AG04449 (cell line): ENCODE measurements at places on chromosomes 2 and 18.
A peak's percentile ranks its signal among the peaks of the same experiment; 100 is the strongest.

DNA sequence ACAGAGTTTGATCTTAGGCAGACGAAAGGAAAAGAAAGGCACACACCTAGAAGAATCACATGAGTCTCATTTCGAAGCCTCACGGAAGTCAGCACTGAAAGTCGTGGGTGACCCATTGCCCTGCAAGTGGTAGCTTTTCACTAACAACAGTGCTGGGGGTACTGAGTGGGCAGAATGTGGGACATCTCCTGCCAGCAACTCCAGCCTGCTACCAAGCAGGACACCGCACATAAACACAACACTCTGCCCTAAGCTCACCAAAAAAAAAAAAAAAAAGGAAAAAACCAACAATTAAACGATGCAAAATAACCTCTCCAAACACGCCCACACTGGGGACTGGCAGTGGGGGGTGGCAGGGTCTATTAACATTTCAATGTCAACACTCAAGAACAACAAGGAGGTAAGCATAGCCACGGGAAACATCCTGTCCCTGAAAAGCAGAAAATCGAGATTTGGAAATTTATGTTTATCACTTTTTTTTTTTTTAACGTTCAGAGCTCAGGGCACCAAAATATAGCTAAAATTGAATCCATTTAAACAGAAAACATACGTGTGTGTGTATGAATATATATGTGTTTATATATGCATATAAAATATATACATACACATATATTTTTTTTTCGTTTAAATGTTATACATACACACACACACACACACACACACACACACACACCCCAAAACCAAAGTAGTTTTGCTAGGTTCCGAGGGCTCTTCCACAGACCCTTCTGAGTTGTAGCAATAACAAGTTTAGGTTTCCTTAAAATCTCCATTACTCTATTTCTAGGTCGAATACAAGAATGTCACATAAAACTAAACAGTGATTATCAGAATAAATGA, 2.2 kb downstream of the INO80D start:
- no peak for DNase-seq

GRCh38 chr18:41165625-41166024, 789.4 kb upstream of the PIK3C3 start:
- DNase-seq = no peak

DNA sequence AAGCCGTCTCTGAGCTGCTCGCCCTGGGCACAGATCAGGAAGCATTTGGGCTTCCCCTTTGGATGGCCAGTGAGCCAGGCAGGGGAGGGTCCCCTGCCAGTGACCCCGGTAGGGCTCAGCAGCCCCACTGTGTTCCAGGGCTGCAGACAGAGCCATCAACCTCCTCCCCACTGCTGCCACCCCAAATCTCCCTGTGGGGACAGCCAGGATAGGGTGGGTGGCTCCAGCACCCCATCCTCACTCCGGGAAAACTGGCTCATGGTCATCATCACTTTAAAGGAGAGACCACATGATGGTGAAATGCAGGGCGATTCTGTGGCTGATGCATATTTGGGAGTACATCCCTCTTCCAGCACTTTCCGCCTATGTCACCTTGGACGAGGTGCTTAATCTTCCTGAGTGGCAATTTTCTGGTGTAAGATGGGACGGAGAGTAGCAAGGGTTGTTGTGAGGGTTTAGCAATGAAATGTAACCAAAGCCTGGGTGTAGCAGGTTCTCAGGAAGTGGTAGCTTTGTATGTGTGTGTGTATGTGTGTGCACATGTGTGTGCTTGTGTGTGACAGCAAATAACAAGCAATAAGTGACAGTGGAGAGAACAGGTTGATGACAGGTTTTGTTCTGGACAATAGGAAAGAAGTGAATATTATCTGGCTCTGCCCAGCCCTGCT, 61.8 kb downstream of the ACAA2 start:
- DNase-seq = no peak

DNA sequence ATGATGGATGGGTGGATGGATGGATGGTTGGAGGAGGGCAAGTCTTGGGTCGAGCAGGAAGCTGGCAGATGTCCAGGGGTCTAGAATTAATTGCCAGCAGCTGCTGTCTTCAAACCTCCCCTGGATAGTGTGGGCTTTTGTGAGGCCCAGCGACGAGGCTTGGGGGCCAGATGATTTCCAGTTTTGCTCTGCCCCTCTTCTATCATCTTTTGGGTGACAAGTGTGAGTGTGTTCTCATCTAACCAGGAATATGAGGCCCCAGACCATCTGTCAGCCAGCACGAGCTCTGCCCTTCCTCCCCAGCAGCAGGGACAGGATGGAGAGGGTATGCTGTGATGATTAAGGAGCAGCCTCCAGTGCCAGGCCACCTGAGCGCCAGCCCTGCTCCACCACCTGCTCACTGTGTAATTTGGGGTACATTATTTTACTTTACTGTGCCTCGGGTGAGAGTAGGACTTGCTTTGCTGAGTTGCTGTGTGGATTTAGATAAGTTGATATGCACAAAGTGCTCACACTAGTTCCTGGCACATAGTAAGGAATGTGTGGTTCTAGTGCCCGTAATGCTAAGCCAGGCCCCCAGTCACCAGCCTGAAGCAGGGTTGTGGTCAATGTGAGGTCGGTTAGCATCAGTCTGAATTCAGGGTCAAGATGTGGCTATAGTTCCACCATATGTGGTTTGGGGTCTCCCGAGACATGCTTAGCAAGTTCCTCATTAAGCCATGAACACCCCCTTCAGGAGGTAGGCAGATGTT, 251.1 kb downstream of the CYP26B1 start:
- DNase-seq = no peak

- DNase-seq = no peak
Observed at GRCh38 chr2:64629329-64629781, 24.4 kb downstream of the SERTAD2 start.

DNA sequence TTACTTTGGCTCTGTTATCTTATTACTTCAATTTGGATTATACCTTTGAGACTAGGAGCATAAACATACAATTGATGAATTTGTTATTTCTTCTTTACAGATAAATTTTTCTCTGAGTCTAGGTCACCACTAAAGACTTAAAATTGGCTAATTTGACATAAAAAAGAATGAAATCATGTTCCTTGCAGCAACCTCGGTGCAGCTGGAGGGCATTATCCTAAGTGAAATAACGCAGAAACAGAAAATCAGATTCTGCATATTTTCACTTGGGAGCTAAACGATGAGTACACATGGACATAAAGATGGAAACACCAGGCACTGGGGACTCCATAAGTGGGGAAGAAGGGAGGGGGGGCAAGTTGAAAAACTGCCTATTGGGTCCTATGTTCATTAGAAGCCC, 172.8 kb upstream of the SESTD1 start:
- no peak for DNase-seq

- no peak for DNase-seq
Observed at GRCh38 chr2:36650031-36650829, 46.3 kb upstream of the VIT start.

- DNase-seq = no peak
Observed at GRCh38 chr18:49976795-49977560, 163.6 kb upstream of the ACAA2 start.

- no peak for DNase-seq
Observed at GRCh38 chr2:105186967-105187498, 54.5 kb upstream of the GPR45 start.

- no peak for DNase-seq
Observed at GRCh38 chr2:12903272-12903671, 186.5 kb downstream of the TRIB2 start.

- peak; percentile 57 for DNase-seq
Observed at GRCh38 chr2:133561045-133561852, 7.0 kb downstream of the NCKAP5 start.

GRCh38 chr2:159783556-159783955, 14.5 kb downstream of the CD302 start:
- no peak for DNase-seq

DNA sequence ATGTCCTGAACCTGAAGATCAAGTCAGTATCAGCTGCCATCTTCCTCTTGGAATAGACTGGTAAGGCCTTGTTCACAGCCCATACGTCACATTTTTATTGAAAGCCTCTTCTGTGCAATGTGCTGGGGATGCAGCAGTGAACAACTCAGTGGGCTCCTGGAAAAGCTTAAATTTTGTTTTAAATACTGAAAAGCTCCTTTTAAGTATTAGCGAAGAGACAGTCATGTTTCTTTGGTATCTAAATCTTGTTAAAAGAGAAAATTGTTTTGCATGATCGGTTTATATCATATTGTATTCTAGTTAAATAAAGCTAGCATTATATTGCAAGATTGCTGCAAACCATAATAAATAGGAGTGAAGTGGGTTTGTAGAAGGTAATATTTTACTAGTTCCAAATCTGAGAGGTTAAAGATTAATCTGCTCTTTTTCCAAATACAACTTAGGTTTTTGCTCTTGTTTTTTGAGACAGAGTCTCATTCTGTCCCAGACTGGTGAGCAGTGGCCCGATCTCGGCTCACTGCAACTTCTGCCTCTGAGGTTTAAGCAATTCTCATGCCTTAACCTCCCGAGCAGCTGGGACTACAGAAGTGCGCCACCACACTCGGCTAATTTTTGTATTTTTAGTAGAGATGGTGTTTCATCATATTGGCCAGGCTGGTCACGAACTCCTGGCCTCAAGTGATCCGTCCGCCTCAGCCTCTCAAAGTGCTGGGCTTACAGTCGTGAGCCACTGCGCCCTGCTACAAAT, 1.6 kb upstream of the RMDN2 start:
- no peak for DNase-seq

DNA sequence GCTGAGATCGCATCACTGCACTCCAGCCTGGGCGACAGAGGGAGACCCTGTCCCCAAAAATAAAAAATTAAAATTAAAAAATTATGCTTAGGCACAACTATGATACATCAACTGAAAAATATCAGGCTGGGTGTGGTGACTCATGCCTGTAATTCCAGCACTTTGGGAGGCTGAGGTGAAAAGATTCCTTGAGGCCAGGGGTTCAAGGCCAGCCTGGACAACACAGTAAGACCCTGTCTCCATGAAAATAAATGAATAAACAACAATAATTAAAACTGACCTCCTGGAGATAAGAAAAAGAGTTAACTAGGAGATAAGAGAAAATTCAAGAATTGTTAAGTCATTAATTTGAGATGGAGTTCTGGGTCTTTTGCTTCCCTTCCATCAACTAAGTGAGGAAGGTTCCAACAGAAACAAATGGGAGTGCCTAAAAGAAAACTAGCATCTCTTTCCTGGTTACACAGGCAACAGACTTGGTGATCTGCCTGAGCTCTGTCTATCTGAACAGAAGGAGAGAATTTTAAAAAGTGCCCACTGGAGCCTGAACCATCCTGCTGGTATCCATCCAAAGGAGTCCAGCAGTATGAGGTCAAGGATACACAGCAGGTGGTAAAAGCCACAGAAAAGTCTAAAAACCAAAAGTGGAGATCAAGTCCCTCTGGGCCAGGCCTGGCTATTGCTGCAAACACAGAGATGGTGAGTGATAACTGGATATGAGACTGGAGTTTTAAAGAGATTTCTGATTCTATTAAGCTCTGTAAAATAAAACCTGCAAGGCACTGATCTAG, 8.8 kb downstream of the PPM1G start:
- DNase-seq = no peak

GRCh38 chr2:64990876-64991275, 1.7 kb downstream of the SLC1A4 start:
- DNase-seq = no peak

- no peak for DNase-seq
Observed at GRCh38 chr2:170248574-170249393, 70.8 kb downstream of the MYO3B start.
